Right hindlimb (tissue), 1 donor: ENCODE measurements at places on chromosomes 13 and 19.

DNA sequence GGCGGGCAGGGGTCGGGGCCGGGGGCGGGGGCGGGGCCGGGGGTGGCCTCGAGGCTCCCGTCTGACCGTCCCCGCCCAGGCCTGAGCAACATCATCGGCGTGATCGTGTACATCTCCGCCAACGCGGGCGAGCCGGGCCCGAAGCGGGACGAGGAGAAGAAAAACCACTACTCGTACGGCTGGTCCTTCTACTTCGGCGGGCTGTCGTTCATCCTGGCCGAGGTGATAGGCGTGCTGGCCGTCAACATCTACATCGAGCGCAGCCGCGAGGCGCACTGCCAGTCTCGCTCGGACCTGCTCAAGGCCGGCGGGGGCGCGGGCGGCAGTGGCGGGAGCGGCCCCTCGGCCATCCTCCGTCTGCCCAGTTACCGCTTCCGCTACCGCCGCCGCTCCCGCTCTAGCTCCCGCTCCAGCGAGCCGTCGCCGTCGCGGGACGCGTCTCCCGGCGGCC, 9.4 kb upstream of the CACNG6 start:
- peak; percentile 30 for DNase-seq

DNA sequence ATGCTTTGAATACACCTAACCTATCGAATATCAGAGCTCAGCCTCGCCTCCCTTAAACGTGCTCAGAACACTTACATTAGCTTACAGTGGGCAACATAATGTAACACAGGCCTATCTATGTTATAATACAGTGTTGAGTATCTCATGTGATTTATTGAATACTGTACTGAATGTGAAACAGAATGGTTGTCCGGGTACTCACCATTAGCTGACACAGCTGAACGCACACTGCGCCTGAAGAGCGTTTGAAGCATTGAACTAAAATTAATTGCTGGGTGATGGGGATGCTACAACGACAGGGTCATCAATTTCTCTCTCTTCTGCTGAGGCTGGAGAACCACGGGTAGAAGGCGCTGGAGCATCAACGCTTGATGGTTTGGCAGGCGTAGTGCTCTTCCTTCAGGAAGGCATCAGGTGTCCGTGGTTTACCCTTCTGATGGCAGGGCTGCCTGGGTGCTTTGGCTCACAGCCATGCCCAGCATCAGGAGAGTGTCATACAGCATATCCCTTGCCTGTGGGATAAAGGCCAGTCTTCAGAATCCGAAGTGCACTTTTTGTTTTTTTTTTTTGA, 46.9 kb upstream of the UBE2L5 start:
- DNase-seq: no peak

DNA sequence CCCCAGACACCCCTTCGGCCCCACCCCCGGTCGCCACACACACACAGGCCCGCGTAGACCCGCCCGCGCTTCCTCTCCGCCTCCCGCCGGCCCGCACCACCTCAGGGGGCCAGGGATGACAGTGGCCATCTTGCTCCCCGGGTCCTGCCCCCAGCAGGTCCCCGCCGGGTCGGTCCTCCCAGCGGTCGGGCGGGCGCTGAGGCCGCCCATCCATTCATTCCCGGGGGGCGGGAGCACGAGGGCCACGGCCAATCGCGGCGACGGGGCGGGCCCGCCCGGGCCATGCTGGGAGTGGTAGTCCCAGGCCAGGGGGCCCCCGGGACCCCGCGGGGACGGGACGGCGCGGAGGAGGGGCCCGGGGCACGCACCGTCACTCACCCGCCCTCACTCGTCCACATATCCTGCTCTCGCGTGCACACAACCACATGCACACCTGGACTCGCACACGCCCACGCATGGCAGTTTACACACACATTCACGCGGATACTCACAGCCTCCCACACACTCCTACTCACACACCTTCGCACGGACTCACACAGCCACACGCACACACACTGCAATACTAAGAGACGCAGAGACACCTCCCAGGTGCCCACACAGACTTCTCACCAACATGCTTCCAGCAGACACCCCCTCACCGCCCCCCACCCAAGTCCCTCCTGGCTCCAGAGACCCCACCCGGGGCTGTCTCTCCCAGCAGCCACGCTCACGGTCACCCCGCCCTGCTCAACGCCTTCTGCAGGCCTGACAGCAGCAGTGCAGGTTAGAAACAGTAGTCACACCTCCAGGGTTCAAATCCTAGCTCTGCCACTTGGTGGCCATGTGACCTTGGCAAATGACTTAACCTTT, at the start of gene DPF1:
Gene DPF1, minus strand, starts transcription at position 209 of the 849 bp plus-strand sequence. Its CDS starts 80 bp downstream, at position 129.
- DNase-seq: peak; percentile 90

- DNase-seq: no peak
Measured at GRCh38 chr13:110115591-110115990, 191.4 kb downstream of the COL4A1 start.

DNA sequence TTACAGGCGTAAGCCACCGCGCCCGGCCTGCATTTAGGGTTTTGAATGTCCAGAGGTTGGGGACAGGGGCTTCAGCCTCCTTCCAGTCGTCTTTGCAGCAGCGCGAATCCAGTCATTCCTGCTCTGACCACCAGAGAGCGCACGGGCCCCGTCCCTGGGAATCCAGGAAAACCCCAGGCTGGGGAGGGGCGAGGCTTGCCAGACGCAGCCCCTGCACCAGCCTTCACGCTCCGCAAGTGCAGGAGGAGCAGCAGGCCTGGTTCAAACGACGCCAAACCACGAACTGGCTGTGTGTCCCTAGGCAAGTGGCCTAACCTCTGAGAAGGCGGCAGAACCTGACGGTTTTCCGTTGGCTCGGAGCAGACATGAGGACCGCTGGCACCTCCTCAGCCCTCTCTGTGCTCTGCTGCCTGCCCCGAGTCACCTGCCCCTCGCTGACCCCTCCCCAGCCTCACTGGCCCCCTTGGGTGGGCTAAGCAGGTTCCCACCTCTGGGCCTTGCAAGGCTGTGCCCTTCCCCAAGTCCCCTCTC, 2.0 kb upstream of the RNF126 start:
- peak; percentile 90 for DNase-seq

GRCh38 chr13:93228643-93228937, 2.0 kb downstream of the GPC6 start:
- DNase-seq: no peak

- no peak for DNase-seq
Measured at GRCh38 chr13:52713894-52714293, 25.7 kb downstream of the CNMD start.

DNA sequence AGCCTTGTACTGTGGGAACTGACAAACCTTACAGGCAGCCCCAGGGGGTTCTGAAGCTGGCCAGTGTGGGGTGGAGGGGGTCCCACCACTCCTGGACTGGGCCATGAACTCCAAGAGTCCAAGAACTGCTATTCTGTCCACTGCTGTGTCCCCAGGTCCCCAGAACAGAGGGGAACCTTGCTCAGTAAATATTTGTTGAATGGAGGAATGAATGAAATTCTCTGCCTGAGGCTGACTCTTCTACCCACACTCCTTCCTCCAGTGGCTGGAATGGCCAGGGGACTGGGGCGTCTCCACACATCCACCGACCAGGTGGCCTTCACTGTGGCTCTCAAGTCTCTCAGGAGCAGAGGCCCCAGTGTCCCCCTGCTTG, 11.6 kb downstream of the WIZ start:
- DNase-seq: no peak

GRCh38 chr13:109906976-109907375, 120.6 kb upstream of the IRS2 start:
- DNase-seq: no peak

GRCh38 chr13:33799950-33800592, 17.9 kb upstream of the RFC3 start:
- no peak for DNase-seq

- no peak for DNase-seq
Measured at GRCh38 chr19:2331601-2332246, 3.2 kb downstream of the SPPL2B start.

DNA sequence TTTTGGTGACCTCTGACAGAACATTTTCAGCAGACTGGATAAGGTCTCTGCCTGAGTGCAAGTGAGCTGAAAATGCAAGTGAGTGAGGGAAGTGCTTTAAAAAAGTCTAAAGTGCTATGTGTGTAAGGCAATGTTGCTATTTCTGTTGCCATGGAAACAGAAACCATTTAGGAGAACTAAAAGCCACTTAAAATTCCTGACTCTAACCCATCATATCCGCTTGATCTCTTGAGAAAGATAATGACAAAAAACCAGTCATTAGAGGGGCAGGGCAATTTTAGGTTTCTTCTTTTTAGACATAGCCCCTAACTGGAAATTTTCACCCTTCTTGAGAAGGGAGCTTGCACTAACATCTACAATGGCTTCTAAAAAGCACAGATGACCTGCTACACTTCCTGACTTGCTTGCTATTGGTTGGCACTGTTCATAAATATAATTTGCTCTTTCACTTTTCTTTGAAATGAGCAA, at the start of gene CYSLTR2:
Gene CYSLTR2, plus strand, starts transcription at position 458 of the 468 bp plus-strand sequence. CDS start 52,889 bp downstream, outside the sequence.
- DNase-seq: no peak

GRCh38 chr19:10501971-10502523, 1.1 kb downstream of the KEAP1 start:
- peak; percentile 62 for DNase-seq

GRCh38 chr13:42153199-42154113, 105.0 kb downstream of the DGKH start:
- no peak for DNase-seq
